ENCODE measurements at places on chromosomes 7 and 10.
A peak's percentile ranks its signal among the peaks of the same experiment; 100 is the strongest.

DNA sequence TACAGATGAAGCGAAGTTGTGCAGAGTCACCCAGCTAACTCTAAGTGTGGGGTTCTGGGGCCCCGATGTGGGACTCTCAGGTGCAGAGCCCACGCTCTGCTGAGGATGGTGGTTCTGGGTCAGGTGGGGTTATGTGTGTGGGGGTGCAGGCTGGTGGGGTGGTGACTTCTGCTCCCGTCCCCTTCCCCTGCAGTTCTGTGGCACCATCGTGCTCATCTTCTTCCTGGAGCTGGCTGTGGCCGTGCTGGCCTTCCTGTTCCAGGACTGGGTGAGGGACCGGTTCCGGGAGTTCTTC lies 28.6 kb upstream of the SH2D4B start:
- DNase-seq = no peak

- peak; percentile 11 for DNase-seq
Observed at GRCh38 chr10:49500412-49500811, 38.5 kb downstream of the ERCC6 start.

DNA sequence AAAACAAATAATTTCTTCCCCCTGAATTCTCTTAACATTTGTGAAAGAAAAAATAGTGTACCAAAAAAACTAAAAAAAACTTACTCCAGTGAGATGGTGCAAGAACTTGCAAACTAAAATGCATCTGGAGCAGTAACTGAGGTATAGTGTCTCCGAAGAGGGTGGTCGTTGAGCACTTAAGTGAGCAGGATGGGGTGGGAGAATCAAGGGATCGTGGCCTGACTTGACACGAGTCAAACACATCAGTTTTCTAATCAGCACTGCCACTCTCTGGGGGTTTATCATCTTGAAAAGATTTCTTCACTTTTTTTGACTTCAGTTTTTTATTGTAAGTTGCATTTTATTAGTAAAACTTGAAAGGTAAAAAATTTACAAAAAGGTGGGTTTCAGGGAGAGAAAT lies 2.5 kb downstream of the ZNF273 start:
- no peak for DNase-seq

DNA sequence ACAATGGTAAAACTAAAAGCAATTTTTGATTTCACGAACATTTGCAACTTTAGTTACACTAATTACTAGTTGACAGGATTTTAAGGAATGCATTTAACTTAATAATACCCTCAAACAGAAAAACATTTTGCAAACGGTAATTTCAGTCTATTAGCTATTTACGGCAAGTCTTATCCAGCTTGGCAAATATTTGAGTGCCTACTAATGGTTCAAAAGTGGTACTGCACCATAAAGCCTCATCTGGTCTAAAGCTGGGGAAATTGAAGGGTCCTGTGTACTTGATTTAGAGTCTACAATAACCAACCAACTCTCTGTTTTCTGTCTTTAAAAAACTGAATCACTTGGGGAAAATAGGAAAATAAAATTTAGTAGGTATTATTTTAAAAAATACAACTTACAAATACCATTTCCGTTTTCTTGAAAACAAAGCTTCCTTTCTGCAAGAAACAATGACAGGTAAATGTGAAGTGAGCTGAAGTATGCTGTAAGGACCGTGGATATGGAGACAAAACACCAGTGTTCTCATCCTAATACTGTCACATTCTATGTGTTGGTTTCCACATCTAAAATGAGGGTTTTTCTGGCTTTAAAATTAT lies 142.3 kb downstream of the VPS50 start:
- no peak for DNase-seq

- no peak for DNase-seq
Observed at GRCh38 chr10:124156524-124157260, 63.3 kb upstream of the CHST15 start.

Data from SHP77 (cell line).